ENCODE measurements at places on chromosomes 2 and 18.

GRCh38 chr18:37524498-37525261 lies 40.9 kb downstream of the CELF4 start:
- no peak for DNase-seq

GRCh38 chr18:32454593-32454992 lies 16.1 kb downstream of the GAREM1 start:
- no peak for DNase-seq

DNA sequence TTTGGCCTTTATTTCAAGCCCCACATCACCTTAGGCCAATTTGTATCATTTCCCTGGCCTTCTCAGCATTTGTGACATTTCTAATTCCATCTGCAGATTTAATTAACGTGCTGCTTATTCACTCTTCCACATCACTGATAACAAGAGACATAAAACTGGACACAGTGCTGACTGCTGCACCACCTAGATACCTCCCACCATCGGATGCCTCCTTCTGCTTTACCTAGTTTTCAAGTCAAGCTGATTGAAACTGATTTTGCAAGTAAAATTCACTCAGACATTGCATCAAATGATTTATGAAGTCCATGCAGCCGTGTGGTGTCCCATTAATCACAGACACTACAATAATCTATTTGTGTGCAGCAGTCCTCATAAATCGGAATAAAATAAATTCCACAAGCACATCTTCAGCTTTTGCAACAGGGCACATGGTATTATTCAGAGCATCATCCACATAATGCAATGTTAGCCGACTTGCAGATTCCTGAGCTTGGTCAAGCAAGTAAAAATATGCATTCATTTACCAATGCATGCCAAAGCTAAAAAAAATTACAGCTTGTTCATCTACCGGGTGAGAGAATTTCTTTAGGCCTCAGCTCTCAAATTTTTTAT lies 15.9 kb upstream of the CRIM1 start:
- DNase-seq: no peak

GRCh38 chr2:105166688-105167087 lies 74.9 kb upstream of the GPR45 start:
- no peak for DNase-seq

GRCh38 chr2:217328622-217328978 lies 468.7 kb upstream of the TNP1 start:
- no peak for DNase-seq

GRCh38 chr2:123051136-123051535 lies 974.0 kb upstream of the CNTNAP5 start:
- no peak for DNase-seq

DNA sequence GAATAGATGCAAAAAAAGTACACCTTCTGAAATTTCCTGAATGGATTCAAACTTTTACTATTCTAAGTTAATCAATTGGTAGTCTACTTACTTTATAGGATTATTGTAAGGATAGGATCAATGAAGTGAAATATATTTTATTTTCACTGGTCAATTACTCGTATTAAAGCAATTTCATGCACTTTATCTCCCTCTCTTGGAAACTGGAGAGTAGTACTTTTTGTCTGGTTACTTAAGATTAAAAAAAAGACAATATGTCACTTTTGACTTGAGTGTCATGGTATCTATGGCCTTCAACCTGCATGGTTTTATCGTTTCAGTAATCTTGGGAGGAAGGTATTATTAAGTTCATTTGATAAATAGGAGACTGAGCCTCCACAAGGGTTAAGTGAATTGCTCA lies 1.0 kb upstream of the KYNU start:
- DNase-seq: no peak

DNA sequence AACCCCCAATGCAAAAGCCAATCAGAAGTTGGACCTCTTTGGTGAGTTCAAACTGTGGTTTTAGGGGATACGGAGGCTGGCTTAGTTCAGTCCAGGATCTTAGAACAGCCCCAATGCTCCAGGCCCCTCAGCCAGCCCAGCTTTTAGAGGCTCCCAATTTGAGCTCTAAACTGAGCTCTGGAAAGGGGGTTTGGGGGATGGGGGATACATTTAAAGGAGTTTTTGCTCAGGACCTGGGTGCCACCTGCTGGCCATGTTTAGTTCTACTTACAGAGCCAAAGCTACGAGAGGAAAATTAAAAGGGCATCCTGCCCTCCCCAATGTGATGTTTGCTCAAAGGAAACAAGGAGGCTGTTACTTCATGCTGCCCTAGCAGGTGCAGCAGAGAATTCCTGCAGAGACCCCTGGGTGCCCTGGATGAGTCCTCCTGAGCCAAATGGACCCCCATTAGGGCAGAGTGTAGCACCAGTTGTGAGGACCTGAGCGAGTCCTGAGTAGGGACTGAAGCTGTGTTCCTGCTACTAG lies 15.9 kb upstream of the TMEM214 start:
- peak; percentile 22 for DNase-seq

DNA sequence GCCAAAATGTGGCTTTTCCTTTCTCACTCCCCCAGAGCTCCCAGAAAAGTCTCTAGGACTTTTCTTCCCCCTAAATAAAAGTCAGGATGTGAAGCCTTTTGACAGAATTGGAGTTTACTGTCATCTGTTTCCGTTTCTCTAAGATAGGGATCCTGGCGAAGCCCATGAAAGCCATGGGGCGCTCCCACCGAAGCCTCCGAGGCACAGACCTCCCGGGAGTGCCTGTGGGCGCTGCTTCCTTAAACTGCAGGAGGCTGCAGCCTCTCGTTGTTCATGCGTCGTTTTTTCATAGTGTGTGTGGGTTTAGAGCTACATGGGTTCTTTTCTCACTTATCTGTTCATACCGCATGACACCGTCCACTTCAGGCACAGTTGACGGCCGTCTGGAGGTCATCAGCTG lies 56.8 kb downstream of the ASAP2 start:
- no peak for DNase-seq

- DNase-seq: no peak
Measured at GRCh38 chr2:11749646-11750349, 3.4 kb downstream of the LPIN1 start.

GRCh38 chr2:28153851-28154250 lies 238.8 kb upstream of the FOSL2 start:
- no peak for DNase-seq

DNA sequence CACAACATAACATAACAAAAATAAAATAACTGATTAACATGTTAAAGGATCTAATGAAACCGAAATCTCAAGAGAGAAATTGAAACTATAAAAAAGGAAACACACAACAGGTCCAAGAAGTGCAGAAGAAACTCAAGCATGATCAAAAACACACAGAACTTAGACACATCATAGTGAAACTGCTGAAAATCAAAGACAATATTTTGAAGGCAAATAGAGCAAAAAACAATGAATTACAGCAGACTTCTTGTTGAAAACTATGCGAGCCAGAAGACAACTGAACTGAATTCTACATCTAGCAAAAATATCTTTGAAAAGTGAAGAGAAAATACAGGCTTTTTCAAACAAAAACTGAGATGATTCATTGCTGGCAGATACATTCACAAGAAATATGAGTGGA lies 61.3 kb downstream of the UGP2 start:
- no peak for DNase-seq

All from stimulated activated CD4-positive, alpha-beta T cell treated with anti-CD3 and anti-CD28 coated beads, TNF-alpha, amount 100 ng/mL, for 24 hours (primary cell).